ENCODE measurements at places on chromosomes 5 and 9.

- no peak for DNase-seq
Observed at GRCh38 chr5:174735498-174736330, 11.3 kb downstream of the MSX2 start.

DNA sequence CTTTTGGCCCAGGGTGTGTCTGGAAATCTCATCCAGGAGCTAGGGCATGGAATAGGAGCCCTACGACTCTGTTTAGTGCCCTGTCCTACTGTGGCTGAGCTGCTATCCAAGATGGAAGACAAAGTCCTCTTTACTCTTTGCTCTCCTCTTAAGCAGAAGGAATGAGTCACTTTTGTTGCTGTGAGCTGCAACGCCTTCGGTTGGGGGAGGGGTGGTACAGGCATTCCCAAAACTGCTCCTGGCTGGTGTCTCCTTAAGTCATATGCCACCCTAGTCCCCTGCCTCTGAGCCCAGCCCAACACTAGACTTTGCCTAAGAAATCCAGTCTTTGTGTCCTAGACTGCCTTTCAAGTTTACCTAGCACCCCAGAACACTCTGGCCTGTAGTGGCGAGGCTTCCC is 99.9 kb downstream of the PRR16 start:
- no peak for DNase-seq

- DNase-seq: no peak
Observed at GRCh38 chr9:27437652-27438373, 86.3 kb upstream of the IFNK start.

DNA sequence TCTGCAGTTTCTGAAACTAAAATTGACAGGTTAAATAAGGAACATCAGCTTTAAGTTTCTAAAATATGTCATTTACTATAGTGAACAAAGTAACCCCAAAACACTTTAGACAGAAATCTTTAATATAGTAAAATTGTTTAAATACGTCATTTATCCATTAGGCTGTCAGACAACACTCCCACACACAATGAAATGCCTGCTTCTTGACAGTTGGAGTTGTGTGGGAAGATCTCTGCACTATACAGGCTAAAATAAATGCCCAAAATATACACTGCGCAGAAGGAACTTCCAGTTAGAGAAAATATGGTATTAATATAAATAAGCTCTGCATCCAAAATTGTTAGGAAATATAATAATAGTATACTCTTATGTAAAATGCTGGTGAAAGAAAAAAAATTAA is 794.4 kb downstream of the CDH18 start:
- no peak for DNase-seq

GRCh38 chr9:131302244-131303075 is 12.9 kb downstream of the PLPP7 start:
- DNase-seq: no peak

DNA sequence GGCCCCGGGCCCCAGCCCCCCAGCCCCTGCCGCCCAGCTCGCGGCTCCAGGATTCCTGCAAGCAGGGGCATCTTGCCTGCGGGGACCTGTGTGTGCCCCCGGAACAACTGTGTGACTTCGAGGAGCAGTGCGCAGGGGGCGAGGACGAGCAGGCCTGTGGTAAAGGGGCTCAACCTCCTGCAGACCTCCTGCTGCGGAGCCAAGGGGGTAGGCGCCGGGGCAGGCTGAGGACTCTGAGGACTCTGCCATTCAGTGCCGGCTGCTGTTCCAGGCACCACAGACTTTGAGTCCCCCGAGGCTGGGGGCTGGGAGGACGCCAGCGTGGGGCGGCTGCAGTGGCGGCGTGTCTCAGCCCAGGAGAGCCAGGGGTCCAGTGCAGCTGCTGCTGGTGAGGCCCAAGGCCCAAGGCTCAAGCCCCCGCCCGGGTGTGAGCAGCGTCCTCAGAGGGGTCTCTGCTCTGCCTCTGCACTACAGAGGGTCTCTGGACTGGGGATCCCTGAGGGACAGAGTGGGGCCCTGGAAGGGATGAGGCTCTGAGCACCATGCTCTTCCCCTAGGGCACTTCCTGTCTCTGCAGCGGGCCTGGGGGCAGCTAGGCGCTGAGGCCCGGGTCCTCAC is 3.4 kb downstream of the MAMDC4 start:
- DNase-seq: no peak

DNA sequence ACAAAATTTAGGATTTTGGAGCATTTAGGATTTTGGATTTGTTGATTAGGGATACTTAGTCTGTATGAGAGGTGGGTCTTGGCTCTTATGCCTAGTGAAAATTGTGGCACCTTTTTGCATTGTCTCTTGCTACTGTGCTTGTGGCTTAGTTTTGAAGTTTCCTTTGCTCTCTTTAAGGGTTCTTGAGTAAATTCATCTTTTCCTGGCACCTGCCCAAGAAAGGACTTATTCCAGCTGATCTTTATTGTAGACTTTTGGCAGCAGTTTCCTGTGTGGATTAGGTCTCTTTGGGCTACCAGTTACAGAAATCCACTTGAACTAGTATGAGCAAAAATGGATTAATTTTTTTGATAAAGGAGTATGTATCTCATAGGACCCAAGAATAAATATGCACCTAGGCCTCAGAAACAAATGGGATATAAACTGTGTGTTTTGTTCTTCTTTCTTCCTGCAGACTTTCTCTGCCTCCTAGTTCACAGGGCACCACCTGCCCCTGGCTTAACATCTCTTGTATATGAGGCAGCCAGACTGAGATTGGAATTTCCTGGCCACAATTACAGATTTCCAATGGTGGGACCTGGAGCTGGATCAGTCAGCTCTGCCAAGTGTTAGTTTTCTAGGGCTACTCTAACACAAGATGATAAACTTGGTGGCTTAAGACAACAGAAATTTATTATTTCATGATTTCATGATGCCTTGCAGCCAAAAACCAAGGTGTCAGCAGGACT is 44.6 kb downstream of the FOCAD start:
- no peak for DNase-seq
